ENCODE measurements at places on chromosomes 1 and 21.
A peak's percentile ranks its signal among the peaks of the same experiment; 100 is the strongest.

- no peak for ATAC-seq
Measured at GRCh38 chr1:67044631-67045270, 9.2 kb downstream of the SLC35D1 start.

DNA sequence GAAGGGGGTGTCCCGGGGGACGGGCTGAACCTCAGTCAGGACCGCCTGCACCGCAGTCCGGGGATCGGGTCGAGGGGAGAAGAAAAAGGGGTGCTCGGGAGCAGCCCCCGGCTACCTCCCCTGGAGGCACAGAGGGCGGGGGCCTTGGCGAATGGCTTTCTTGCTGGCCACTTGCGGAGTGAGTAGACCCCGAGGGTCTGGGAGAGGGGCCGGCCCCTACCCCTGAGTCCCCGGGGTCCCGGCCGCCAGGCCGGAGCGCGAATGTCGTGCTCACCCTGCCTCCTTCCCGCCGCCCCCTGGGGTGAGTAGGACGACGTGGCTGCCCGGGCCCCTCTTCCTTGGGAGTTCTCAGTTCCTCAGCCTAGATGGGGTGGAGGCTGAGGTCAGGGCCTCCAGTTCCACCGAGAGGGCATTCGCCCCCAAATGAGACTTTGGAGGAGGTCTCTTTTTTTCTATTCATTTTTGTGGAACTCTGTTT lies 113.0 kb downstream of the OSBPL9 start:
- ATAC-seq: peak; percentile 36

- no peak for ATAC-seq
Measured at GRCh38 chr1:233440951-233441401, 113.5 kb downstream of the MAP3K21 start.

- no peak for ATAC-seq
Measured at GRCh38 chr1:241156231-241156965, 200.6 kb downstream of the RGS7 start.

GRCh38 chr1:72281144-72281543 lies 1.2 kb downstream of the NEGR1 start:
- no peak for ATAC-seq

GRCh38 chr1:181062836-181063428 lies 25.6 kb upstream of the IER5 start:
- ATAC-seq: peak; percentile 92

DNA sequence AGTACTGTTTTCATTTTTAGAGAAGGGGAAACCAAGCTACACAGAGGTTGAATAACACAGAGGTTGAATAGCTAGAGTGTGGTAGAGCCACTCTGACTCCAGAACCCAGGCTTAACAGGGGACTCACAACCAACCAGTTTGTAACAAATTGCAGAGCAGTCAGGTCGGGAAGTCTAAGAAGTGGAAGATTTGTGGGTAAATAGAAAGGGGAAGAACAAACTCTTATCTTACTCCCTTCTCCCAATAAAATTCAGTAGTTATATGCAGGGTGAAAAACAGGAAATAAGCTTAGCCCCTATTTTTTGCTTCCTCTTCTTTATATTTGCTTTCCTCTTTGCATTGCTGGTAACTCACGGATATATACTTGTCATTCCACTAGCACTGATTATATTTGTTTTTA lies 23.2 kb downstream of the CDC42 start:
- peak; percentile 40 for ATAC-seq

- ATAC-seq: no peak
Measured at GRCh38 chr1:173529106-173529505, 52.0 kb downstream of the PRDX6 start.

DNA sequence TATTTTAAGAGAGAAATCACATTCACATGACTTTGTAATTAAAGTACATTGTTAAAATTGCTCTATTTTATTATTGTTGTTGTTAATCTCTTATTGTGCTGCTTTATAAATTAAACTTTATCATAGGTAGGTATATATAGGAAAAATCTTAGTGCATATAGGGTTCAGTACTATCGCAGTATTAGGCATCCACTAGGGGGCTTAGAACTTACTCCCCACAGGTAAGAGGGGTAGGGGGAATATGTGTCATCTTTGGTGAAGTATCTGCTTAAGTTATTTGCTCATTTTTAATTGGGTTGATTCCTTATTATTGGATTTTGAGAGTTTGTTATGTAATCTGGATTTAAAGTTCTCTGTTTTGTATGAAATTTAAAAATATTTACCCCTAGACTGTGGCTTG lies 385.2 kb downstream of the DUSP10 start:
- no peak for ATAC-seq

All from activated T-helper 17 cell treated with anti-CD3 and anti-CD28 coated beads, Interleukin-2, amount 50 U/mL, for 72 hours (primary cell).